Progenitor cell of endocrine pancreas (in vitro differentiated cells): ENCODE measurements at places on chromosomes 6 and 20.

DNA sequence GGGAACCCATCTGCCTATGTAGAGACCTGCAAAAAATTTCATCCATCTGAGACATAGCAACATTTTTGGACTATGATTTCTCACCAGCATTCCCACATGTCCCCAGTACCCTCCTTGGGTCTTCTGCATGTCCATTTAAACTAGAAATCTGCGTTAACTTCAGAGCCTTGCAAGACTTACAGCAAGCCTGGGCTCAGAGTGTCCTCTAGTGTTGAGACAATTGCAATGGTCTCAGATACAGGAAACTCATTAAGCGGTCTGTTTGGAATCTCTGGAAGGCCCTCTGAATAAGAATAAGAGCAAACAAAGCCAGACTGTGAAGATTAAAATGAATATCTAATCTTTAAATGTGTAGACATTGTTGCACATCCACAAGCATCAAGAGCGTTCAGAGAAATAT, 20.5 kb upstream of the PI3 start:
- DNase-seq, result no peak

- no peak for DNase-seq
Measured at GRCh38 chr6:115468272-115469005, 592.3 kb downstream of the FRK start.

GRCh38 chr20:11394145-11394833, 523.4 kb upstream of the BTBD3 start:
- no peak for DNase-seq

- no peak for DNase-seq
Measured at GRCh38 chr20:38649275-38649891, 47.8 kb downstream of the ARHGAP40 start.

DNA sequence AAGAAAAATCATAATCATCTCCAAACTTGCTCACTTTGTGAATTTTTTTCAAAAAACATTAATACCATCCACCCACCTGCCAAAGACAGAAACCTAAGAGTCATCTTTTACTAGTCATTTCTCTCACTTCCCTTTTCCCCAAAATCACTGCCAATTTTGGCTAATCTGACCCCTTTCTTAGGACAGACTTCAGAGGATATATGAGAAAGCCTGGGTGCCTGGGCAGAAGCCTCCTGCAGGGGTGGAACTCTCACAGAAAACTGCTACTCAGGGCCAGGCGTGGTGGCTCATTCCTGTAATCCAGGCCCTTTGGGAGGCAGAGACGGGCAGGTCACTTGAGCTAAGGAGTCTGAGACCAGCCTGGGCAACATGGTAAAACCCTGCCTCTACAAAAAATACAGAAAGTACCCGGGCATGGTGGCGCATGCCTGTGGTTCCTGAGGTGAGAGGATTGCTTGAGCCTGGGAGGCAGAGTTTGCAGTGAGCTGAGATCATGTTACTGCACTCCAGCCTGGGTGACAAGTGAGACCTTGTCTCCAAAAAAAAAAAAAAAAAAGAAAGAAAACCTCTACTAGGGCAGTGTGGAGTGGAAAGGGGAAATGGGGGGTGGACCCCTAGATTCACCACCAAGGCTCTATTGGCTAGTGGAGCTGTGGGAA, 3.8 kb downstream of the DEK start:
- DNase-seq, result no peak

DNA sequence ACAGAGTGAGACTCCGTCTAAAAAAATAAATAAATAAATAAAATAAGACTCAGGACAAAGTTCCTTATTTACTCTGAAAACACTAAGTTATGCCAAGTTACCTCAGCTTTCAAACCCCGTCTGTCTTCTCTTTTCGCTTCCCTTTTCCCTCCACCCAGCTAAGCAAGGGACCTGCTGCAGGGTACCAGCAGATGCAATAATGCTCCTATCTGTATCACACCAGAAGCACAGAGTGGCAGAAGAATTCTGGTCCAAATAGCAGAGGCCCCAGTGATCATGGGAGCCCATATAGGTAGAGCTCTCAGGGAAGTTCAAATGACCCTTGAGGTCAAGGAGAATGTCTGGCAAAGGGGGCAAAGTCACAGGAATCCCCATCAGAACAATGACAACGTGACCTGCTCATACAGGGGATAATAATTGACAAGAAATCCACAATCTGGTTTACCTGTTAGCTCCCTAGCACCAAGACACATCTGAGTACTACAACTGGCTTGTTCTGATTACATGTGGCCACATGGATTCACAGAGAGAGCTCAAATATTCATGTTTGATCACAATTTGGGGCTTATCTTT, 8.7 kb downstream of the GCM1 start:
- DNase-seq, result no peak

DNA sequence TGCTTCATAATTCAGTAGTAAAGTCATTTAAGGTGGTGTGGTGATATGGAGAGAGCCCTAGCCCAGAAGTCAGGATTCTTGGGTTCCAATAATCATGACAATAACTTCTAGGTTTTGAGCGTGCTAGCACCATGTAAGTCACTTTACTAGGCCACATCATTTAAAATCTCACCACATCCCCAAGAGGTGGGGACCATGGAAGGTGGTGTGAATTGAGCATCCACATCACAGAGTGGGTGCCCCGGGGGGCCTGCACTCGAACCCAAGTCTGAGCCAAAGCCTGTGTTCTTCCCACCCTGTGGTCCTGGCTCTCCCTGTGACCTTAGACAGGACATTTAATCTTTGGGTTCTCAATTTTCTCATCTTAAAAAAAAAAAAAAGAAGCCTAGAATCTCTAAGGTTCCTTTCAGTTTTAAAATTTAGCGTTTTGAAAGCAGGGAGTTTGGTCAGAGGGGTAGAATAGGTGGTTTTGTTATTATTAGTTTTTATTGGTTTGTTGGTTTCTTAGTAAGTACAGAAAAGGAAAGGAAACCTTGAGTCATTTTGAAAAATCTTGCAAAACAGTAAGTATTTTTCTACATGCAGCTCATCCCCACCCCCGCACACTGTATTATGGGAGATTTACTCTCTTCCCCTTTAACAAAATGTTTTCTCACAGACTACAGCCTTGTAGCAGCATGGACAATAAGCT, 26.4 kb downstream of the ARMC2 start:
- DNase-seq, result no peak

DNA sequence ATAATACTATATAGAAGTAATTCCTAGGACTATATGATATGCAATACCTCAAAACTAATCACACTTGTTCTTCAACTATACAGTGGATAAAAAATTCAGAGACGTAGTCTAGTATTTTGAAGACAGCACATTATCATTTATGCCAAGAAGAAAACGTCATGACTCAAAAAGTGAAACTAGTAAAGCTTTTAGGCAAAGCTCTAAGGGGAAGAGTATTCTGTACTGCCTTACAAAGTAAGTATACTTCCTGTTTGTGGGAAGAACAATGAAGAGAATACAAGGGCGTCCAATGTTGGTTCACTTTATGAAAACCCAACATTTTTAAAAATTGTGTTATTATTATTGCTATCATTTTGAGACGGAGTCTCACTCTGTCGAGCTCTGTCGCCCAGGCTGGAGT, 27.9 kb downstream of the LOC128125822 start:
- no peak for DNase-seq

- no peak for DNase-seq
Measured at GRCh38 chr6:123965894-123966293, 162.2 kb downstream of the NKAIN2 start.

GRCh38 chr6:119148825-119149525, 70.5 kb upstream of the FAM184A start:
- DNase-seq, result no peak

GRCh38 chr20:20368418-20369249, 730 bp downstream of the INSM1 start:
- peak; percentile 22 for DNase-seq

GRCh38 chr6:124078169-124078568, 274.5 kb downstream of the NKAIN2 start:
- no peak for DNase-seq

- DNase-seq, result no peak
Measured at GRCh38 chr6:136483906-136484305, 66.3 kb downstream of the MAP7 start.

GRCh38 chr6:106156413-106156812, 70.3 kb downstream of the PRDM1 start:
- DNase-seq, result no peak

GRCh38 chr6:163412341-163412740, 2.2 kb upstream of the QKI start:
- no peak for DNase-seq

DNA sequence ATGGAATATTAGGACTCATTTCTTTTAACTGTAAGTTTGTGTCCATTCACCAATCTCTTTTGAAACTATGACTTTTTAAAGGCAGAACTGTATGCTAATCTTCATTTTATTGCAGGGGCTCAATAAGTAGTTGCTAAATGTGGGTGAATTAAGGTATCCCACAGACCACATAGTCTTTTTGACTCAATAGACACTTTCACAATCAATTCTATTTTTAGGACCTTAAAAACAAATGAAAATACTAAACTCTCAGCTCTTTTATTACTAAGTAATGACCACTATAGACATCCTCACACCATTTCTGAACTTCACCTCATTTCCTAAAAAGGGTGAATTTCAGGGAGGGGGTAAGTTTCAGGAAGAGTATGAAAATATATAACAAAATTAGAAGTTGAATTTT, 106.8 kb upstream of the BEND6 start:
- DNase-seq, result no peak

DNA sequence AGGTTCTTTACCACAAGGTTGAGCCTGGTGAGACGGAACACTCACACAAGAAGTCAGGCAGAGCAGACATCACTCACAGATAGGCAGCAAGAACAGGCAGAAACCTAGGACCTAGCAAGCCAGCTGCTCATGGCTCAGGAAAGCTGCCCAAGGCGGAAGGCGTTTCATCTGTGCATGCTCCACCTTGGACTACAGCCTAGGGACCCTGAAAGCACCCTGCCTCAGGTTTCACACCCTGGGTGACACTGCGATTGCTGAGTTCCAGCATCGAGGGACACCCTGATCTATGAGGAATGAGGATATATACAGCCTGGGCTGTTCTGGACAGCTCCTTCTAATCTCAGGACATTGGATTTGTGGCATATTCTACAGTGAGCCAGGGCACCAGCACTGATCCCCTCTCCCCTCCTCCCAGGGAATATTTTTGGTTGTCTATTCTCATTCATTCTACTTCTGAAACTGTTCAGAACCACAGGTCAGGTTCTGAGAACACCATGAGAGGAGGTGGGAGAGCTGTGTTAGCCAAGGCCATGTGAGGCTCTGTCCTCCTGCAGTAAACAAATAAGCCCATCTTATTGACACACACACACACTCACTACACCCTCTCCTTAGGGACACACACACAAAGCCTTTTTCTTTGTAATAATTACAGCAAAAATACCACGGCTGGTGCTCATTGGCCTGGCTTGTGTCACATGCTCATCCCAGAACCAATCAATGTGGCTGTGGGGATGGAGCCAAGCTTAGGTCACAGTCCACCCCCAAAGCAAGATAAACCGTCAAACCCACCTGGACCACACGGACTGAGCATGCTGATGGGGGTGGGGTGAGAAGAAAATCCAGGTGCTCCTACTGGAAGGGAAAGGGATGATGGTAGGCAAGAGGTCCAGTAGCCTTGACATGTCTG, 26.3 kb upstream of the PMEPA1 start:
- no peak for DNase-seq

DNA sequence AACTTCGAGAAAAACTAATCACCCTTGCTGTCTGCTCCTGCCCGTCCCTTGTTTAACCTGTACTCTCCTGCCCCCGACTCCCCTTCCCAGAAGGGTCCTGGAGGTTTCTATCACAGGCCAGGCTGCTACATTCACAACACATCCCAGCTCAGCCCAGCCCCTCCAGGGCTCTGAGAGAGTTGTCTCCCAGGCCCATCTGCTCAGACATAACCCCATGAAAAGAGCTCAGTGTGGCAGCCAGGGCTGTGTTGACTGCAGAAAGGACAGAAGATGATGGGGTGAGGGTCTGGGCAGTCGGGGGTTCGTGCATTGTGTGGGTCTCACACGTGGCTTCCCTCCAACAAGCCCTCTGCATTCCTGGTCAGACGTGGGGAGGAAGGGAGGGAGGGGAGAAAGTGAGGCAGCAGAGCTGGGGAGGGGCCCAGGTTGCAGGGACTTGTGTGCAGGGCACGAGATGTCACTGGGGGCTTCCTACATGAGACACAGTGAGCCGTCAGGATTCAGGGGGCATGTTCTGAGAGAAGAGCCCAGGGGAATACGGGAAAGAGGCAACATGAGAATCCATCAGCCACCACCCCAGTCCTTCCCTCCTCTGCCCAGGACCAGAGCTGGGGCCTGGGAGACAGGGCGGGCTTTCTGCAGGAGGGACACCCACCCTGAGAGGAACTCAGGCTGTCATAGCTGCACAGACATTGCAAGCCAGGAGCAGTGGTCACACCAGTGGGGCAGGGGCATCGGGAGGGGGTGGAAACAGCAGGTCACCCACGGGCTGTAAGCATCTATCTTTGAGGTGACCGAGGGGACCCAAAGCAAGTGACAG, 372.9 kb downstream of the PREX1 start:
- no peak for DNase-seq

DNA sequence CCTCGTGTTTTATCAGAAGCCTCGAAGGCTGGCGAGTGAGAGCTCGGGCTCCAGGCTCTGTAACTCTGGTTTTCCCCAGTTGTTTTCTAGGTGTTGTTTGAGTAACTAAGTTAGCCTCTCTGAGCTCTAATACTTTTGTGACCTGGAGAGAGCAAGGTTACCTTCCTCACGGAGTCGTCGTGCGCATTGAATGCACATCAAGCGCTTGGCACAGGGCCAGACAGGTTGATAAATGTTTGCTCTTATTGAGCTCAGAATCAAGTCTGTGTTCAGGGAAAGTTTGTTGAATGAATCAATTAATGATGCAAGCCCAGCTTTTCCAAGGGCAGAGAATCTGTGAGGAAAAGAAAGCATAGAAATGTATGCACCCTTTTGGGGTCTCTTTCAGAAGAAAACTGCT, 33.5 kb downstream of the EDN3 start:
- no peak for DNase-seq

GRCh38 chr6:18312368-18312767, 48.0 kb upstream of the DEK start:
- no peak for DNase-seq

DNA sequence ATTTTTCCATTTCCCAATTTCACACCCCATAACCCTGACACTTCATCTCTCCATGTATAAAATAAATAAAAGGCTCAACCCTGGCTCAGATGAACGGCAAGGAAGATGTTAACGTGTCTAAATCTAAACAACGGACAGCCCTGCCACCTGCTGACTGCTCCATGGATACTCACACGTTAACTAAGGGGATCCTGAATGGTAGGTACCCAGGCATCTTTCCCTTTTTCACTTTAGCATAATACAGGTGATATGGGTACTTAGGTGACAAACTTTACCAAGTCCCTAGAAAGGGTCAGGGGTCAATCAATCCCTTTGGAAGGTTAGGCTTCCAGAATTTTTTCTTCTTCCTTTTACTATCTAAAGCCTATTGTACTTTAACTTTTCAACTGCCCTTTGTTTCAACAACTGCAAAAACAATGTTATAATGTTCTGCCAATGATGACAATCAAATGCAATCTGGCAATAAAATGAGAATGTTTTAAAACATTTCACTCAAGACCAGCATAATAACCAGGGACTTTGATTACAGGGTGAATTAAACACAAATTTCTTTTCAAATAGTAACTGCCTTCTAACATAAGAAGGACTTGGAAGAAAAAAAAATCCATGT, 52.4 kb upstream of the IPCEF1 start:
- DNase-seq, result no peak
